Non-pigmented ciliary epithelial cell (primary cell): ENCODE measurements at places on chromosomes 12 and 14.
A peak's percentile ranks its signal among the peaks of the same experiment; 100 is the strongest.

DNA sequence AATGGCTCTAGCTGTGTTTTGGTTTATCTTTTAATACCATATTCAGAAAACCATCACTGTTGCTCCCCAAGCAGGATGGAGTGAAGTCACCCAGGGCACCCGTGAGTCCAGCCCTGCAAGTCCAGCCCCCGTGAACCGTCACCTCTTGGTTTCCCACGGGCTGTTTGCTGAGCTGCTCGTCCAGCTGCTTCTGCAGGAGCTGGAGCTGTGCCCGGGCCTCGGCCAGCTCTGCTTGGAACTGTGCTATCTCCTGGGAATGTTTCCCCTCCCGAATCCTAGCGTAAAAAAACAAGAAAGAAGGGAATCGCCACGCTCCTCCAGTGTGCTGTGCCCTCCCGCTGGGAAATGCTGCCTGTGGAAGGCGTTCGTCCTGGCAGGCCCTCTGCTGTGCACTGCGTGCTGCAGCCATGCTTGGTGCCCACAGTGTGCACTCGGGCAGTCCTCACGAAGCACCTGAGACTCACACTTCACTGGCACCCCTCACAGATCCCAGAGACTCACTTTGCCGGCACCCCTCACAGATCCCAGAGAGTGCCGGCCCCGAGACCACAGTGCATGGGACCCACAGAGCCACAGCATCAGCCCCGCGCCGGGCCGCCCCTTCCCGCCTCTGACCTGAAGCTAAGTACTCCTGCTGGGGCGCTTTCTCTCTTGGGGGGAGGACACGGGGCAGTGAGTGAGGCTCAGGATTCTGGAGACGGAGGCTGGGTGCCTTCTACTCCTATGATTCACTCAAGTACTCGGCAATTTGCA lies 15.4 kb upstream of the ANKLE2 start:
- DNase-seq, result no peak

DNA sequence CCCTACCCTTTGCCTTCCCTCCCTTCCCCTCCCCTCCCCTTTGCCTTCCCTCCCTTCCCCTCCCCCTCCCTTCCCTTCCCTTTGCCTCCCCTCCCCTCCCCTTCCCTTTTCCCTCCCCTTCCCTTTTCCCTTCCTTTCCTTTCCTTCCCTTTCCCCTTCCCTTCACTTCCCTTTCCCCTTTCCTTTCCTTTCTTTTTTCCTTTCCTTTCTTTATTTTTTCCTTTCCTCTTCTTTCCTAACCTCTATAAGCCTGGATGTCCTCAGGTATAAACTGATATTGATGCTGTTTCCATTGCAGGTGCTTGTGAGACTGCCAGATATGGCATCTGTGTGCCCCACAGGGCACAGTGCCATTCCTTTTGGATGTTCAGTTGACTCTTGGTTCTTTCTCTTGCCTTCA lies 163.2 kb downstream of the ESRRB start:
- DNase-seq, result no peak

DNA sequence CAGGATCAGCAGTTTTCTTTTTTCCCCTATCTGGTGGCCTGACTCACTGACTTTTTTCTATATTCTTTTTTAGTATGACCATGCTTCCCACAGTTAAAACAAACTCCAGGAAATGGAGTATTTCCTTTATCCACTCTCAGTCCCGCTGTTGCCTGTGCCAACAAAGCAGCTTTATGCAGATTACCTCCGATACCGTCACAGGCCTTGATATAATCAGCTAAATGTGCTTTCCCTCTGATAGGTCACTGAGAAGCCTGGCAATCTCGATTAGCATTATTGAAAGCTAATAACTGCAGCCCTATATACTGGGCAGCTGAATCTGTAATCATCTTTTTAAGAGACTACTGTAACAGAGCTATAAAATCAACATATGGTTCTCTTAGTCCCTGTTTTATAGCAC lies 243.6 kb downstream of the KIF21A start:
- peak; percentile 2 for DNase-seq

GRCh38 chr12:42923156-42923555 lies 333.6 kb upstream of the PRICKLE1 start:
- DNase-seq, result no peak

DNA sequence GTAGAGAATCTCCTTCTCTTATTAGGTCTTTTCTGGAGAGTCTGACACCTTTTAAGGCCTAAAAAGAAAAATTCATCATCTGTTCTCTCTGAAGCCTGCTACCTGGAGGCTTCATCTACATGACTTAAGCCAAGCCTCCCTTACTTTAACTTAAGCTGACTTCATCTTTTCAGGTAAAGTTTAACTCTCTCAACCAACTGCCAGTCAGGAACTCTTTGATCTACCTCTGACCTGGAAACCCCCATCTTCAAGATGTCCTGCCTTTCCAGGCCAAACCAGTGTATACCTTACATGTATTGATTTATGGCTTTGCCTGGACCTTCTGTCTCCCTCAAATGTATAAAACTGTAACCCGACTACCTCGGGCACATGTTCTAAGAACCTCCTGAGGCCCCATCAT lies 17.5 kb downstream of the GSTZ1 start:
- DNase-seq, result no peak

GRCh38 chr14:61699027-61699426 lies 3.7 kb downstream of the HIF1A start:
- DNase-seq, result no peak

- no peak for DNase-seq
These were observed 49.4 kb downstream of the SPPL3 start for GRCh38 chr12:120854804-120855203.

DNA sequence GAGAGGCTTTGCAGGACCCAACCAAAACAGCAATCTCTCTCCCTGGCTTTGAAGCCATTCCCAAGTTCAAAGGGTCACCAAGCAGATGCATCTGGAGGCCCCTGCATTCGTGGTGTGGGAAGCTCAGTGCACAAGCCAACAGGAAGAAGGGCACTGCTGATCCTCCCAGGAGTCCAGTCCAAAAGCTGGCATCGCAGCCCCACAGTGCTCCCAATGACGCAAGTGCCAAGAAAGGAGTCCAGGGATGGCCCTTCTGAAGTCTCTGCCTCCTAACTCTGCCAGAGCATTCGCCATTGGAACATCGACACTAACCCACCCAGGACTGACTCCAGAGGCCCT lies 25.1 kb downstream of the PXN start:
- no peak for DNase-seq

DNA sequence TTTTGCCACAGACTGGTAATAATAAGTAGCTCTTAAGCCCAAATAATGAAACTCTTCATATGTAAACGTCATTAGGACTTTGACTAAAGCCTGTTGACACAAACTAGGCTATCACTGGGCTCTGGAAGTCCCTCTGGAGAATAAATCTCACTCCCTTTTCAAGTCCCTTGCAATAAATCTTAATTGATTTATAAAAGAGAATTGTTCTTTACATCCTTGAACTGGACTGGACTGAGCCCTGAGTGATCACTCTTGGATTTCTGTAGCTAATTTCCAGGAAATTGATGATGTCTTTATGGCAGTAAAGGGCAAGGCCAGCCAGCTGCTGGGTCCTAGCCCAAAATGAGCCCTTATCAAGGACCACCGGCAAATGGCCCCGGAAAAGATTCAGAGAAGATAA lies 1162.7 kb downstream of the BCL11B start:
- DNase-seq, result no peak

- peak; percentile 91 for DNase-seq
These were observed 147.9 kb downstream of the ETV6 start for GRCh38 chr12:11797317-11797913.

DNA sequence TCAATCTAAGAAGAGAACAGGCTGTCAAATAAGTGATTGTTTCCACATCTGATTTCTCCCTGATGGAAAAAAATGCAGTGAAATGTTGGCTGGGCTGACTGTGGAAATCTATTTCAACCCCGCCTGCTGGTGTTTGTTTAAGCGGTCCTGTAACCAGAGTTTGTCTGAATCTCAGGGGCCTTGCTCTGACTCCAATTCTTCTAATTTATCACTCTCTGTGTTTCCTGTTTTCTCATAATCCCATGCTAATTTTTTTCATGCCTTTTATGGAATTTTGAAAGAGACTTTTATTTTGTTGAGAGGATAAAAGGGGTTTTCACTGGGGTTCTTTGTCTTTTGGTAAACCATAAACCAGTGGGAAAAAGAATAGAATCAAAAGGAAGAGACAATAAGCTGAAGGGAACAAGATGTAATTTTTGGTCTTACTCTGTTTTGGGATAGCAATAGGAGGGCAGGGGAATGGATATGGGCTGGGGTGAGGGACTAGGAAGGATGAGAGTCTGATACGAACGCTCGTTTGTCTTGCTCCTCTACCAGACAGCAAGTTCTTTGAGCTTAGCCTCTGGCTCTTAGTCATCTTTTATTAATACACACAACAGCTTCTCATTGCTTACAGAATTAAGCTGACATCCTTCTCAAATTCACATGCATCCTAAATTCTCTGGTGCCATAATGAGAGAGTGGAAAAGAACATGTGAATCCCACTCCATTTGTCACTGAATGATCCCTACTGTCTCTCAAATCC lies 8.0 kb upstream of the MGP start:
- no peak for DNase-seq

DNA sequence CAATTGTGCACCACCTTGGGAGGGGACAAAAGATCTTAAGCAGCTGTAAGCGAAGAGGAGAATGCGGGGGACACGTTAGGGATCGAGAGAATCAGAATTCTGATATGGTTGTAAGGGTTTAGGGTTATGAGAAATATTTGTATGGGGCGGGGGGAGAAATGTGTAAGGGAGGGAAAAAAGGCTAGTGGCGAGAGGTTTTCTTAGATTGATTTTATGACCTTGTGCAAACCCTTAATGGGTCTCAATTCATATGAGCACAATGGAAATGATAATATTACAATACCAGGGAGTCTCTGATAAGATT lies 396 bp downstream of the NDUFA9 start:
- DNase-seq, result no peak

DNA sequence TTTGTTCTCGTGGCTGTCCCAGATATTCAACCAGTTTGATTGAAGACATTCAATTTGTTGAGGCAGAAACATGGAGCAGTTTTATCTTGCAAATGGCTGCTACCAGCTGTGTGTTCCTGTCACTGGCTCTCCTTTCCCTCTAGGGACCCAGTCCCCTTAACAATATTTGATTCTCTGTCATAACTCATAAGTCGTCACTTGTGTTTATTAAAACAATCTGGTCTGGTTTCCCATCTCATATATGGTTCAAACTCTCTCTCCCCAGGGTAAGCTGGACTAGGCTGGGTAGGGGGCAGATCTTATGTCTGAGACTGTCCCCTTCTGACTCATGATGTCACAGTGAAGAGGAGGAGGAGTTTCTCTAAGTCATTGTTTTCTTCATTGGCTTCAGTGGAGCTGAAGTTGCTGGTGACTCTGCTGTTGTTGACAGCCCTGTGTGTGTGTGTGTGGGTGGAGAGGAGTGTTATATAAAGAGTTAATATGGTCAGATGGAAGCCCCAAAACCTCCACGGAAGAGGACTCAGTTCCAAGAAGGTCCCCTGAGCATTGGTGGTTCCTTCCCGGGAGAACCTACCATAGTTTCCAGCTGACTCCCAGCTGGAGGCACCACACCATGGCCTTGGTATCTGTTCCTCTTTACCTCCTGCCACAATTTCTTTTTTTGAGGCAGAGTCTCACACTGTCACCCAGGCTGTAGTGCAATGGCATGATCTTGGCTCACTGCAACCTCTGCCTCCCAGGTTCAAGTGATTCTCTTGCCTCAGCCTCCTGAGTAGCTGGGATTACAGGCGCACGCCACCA lies 16.1 kb upstream of the GNG2 start:
- no peak for DNase-seq

- no peak for DNase-seq
These were observed 40.2 kb downstream of the MOK start for GRCh38 chr14:102264775-102265174.

- DNase-seq, result no peak
These were observed 2.5 kb downstream of the RIMBP2 start for GRCh38 chr12:130713581-130713991.

- DNase-seq, result no peak
These were observed 159.5 kb downstream of the TMEM132C start for GRCh38 chr12:128426511-128426910.

GRCh38 chr12:85060916-85061315 lies 24.8 kb downstream of the LRRIQ1 start:
- no peak for DNase-seq

DNA sequence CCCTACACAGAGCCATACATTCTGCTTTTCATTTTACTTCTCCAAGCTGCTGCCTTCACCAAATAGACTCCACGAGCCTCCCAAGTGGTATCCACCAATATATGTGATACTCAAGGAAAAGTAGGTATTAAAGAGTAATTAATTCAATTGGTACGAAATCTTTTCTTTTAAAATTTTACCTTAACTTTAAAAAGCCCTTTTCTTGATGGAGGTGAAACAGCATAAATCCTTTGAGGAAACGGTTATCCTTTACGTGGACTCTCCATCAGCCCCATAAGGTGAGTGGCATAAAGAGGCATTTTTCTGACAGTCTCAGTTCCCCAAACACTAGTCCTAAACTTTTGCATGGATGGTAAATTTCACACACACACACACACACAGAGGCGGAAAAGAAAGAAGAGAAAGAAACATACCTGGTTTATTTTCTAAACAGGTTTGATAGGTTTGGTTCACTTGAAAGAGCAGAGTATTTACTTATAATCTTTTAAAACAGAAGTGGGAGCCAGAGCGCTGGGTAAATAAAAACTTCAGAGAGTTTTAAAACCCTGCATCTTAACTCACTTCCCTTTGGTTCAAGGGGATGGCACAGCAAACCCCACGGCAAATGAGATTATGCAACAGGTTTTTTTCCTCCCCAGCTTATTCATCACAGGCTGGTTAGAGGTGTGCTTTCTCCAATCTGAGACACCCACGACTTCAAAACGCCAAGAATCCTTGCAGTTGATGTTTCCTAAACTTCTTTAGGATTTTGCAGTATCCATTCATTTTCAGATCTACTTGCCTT lies 1.9 kb downstream of the DUSP16 start:
- peak; percentile 38 for DNase-seq

DNA sequence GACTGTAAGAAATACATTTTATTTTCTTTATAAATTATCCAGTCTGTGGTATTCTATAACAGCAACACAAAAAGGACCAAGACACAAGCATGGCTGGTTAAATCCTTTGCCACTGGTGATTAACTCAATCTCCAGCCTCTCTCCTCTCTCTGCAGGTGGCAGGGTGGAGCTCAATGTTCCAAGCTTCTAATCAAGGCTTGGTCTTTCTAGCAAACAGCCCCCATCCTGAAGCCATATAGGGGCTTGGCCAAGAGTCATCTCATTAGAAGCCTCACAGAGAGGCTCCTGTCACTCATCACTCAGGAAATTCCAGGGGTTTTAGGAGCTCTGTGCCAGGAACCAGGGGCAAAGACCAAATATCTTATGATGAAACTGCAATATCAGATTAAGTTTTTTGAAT lies 12.0 kb downstream of the C12orf75 start:
- DNase-seq, result no peak
